ENCODE measurements at places on chromosomes 5 and 9.

DNA sequence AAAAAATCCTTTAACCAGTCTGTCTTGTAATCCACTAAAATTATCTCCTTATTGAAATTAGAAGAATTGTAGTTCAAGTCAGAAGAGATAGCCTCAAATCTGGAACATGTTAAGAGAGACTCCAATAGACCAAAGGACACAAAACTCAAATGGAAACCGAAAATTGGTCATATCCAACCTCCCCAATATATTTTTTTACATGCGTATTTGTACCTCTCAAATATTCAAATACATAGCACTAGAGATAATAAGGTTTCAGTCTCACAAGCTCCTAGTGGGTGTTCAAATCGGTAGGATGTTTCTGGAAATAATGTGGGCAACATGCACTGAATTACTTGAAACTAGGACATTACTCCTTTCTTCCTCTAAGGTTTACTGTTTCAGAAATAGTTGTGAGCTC is 33.5 kb downstream of the EPB41L4A start:
- DNase-seq: no peak

GRCh38 chr5:90962481-90962880 is 403.9 kb downstream of the ADGRV1 start:
- DNase-seq: no peak

DNA sequence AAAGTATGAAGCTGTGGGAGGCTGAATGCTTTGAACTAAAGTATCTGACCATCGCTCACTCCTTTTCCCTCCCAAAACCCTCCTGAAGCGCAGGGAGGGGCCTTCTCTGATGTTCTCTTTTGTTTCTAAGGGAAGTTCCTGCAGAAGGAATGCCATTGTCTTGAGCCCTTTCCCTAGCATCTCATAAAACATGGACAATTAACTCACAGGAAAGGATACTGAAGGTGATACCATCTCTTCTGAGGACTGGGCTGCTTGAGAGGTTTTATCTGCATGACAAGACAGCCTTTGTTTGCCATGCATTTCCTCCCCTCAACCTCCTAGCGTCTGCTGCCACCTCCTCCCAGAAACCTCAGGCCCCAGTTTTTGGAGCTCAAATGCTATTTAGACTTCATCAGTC is 4.3 kb upstream of the RMND5B start:
- DNase-seq: no peak

- no peak for DNase-seq
These were observed 101.0 kb downstream of the SPOCK1 start for GRCh38 chr5:137398154-137398553.

DNA sequence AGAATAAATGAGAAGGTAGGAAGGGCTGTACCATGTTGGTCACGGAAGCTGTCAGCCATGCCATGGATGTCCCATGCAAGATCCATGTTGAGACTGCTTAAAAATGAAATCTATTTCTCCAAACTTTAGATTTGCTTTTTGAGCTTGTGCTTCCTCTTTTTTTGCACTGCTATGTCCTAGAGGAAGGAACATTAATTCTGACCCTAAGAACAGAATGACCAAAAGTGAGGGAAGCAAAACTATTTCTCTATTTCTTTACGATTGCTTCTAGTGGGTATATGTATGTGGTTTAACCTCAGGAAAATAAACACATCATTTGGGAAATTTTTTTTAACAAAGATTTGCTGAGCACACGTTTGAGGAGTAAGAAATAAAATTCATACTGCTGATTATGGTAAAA is 84.6 kb downstream of the USP20 start:
- DNase-seq: no peak

GRCh38 chr5:54525261-54525660 is 7.7 kb downstream of the SNX18 start:
- DNase-seq: no peak

DNA sequence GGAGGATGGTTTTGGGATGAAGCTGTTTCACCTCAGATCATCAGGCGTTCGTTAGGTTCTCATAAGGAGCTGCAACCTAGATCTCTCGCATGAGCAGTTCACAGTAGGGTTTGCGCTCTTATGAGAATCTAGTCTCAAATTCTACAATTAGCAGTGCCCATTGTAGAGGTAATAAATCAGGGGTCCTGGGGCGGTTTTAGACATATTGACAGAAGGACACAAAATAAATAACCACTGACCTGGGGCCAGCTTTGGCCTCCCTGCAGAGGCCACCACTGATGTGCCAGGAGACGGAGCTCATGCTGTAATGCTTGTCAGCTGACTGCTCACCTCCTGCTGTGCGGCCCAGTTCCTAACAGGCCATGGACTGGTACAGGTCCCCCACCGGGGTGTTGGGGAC is 67.6 kb upstream of the SPATA31D4 start:
- DNase-seq: no peak

DNA sequence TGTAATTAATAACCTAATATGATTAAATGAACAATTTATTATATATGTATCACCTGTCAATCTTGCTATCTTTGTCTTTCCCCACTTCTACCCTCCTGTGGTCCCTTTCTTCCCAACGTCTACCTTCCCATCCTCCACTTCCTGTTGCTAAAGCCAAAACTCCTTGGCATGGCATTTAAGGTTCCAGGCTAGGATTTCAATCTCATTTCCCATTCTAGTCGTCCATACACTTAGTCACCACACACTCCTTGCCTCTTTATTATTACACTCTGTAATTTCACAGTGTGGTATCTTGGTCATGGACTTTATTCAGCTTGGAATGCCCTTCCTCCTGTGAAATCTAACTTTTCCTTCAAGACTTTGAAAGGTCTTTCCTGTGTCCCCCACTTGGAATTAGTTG is 115.3 kb downstream of the SEMA6A start:
- DNase-seq: no peak

GRCh38 chr9:92626484-92626883 is 43.4 kb downstream of the IPPK start:
- DNase-seq: no peak

DNA sequence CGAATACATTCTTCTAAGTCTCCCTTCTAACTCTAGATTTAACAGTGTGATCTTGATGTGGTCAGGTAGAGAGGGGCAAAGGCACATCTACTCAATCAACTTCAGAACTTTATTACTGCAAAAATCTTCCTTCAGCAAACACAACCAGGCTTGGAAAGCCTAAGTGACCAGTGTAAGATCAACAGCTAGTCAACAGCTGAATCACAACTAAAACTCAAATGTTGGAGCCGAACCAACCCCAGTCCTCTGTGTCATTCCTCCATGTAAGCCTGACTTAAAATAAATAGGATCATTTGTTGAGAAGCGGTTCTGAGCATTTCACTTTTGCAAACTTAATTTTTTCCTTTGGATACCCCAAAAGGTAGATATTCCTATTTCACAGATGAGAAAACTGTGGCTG is 352.7 kb downstream of the EBF1 start:
- DNase-seq: no peak

- no peak for DNase-seq
These were observed 15.0 kb downstream of the TLX3 start for GRCh38 chr5:171323806-171324632.

DNA sequence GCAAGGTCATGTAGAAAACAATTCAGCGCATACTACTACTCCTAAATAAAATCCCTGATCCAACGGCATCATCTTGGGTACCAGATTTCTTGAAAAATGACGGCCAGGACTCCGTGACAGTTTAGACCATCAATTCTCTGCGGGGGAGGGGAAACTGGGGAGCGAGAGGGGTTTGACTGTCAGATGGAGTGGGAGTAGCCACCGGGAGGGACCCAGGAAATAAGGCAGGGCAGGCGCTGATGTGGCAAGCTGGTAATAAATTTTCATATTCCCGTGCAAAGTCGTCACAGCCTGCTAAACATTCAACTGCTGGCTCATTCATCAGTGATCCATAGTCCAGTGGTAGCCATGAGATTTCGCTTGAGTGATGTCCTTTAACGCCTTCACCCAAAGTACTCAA is 457 bp upstream of the CDH18 start:
- DNase-seq: no peak

GRCh38 chr5:149452665-149453617 is 73.8 kb upstream of the IL17B start:
- no peak for DNase-seq
